ENCODE measurements at places on chromosomes 2 and 18. TPM values are rescaled to one million over a fixed set of nuclear protein-coding genes. Genes with fewer than 3 reads are reported as not detected.

DNA sequence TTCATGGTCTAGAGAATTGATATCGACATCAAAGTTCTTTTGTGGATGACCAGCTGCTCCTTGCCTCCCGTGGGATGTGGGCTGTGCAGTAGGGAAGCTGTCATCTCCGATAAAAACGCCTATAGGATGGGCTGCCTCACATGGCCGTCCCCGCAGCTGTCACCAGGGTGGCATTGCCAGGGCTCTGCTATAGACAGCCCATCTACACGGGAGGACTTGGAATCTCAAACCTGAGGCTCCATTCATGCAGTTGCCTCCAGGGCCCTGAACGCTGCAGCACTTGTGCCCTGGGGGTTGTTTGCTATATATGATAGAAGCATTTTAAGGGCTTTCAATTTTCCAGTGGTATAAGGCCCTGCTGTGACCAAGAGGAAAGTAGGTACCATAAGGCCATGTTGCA lies 183.1 kb downstream of the MYCN start:
- DNase-seq: peak; percentile 28
- no peaks in the 10 kb centered on the region for H3K36me3 ChIP-seq
- H3K4me1 ChIP-seq: no peaks in the 10 kb centered on the region
- no peak overlapping the region for H3K27ac ChIP-seq

Gene OXER1
- total RNA-seq: 0.19 TPM

GRCh38 chr2:144834998-144835633 lies 315.2 kb upstream of the ZEB2 start:
- no peak for DNase-seq
- H3K4me3 ChIP-seq: no peak overlapping the region
- no peaks in the 10 kb centered on the region for H3K36me3 ChIP-seq
- H3K27ac ChIP-seq: no peak overlapping the region

DNA sequence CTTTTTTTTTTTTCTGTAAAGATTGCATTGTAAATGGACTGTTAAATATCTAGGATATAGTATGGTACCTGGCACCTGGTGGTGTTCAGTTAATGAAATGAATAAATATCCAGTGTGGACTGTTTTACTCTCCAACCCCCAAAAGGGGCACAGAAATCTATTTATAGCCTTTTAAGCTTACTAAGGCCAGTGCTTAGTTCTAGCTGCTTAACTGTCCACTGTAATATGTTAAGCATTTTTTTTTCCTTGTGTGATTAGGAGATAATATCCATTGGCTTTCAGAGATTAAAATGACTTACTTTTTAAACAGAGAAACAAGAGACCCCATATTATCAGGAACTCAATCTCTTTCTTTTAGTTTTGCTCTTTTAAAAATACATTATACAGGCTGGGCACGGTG lies 84.4 kb downstream of the ZNF532 start:
- H3K36me3 ChIP-seq: no peaks in the 10 kb centered on the region
- peaks cover 7% of the 10 kb centered on the region for H3K27me3 ChIP-seq
- no peak overlapping the region for H3K4me3 ChIP-seq
- no peak for DNase-seq
- no peaks in the 10 kb centered on the region for H3K4me1 ChIP-seq

DNA sequence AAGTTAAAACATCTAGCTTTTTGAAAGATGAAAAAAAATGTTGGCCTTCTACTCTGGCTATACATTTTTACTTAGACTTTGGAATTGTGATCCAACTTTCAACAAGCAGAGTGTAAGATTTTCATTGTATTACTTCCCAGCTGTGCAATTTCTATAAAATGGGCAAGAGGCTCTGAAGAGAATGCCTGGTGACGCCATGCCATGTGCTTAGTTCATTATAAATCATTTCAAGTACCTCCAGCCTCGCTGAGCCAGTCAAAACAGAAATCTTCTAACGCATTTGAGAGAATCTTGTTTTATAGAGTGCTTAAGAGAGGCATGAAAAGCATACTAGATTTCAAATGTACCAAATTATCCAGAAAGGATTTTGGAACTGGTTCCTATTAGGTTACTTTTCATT lies 10.1 kb upstream of the STK17B start:
- H3K36me3 ChIP-seq: peaks cover 9% of the 10 kb centered on the region
- H3K4me1 ChIP-seq: peaks cover 65% of the 10 kb centered on the region
- no peak overlapping the region for H3K27ac ChIP-seq
- no peak overlapping the region for H3K4me3 ChIP-seq

Gene FHOD3
- not detected for total RNA-seq

Gene DAW1
- total RNA-seq: not detected

Gene POLR1A
- total RNA-seq: 73.5 TPM

DNA sequence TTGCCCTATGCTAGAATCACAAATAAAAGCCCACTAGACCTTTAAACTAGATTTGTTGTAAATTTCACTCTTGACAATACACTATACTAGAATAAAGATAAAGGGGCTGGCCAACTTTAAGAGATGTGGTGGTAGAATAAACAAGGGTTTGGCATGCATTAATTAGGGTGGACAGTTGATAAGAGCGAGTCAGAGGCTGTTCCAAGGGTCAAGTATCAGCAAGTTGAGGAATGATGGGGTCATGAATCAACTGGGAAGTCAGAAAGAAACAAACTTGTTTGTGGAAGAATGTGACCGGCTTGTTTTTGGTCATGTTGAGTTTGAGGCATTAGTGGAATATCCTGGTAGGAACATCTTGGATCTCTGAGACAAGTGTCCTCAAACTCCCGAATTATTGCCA lies 398.3 kb upstream of the TNP1 start:
- no peak overlapping the region for H3K27ac ChIP-seq
- no peaks in the 10 kb centered on the region for H3K4me1 ChIP-seq

DNA sequence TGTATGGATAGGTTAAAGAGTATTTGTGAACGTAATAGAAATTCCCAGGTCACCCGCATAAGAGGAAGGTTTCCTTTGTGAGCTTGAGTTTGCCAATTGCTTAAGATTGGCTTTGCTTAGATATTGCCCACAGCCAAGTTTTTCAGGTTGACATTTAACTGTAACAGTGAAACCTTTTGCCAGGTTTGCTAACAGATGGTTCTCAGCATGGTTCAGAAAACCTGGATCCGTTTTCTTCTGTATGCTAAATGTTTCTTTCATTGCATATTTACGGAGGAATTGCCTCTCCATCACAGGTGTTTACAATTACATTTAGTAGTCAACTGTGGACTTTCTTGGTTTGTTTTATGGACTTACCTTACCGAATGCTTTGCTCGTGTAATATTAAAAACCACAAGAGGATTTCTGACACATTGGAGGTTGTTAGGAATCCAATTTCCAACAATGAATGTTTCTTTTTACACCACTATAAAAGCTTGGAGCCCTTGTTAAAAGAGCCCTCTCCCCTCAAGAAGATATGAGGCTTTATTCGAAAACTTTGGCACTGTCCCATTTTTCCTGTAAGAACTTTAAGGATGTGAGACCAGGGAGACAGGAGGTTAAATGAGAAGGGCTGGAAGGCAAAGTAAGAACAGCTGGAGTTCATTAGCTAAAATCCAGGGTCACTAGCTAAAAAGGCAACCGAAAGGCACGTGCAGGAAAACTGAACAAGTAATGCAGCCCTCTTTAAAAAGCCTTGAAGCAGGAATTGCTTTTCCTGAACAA lies 7.8 kb downstream of the CDK15 start:
- H3K4me3 ChIP-seq: no peak overlapping the region
- H3K27ac ChIP-seq: no peak overlapping the region
- H3K27me3 ChIP-seq: peaks cover 36% of the 10 kb centered on the region
- no peaks in the 10 kb centered on the region for H3K36me3 ChIP-seq
- no peak for DNase-seq
